ENCODE measurements at places on chromosomes 7 and 10. TPM values are rescaled to one million over a fixed set of nuclear protein-coding genes. Genes with fewer than 3 reads are reported as not detected.

Gene SORBS1
- 1,390 TPM for total RNA-seq

- no peak for DNase-seq
Observed at GRCh38 chr7:80087051-80087770, 47.4 kb upstream of the GNAI1 start.

Gene SFTPA1
- 0.83 TPM for total RNA-seq

DNA sequence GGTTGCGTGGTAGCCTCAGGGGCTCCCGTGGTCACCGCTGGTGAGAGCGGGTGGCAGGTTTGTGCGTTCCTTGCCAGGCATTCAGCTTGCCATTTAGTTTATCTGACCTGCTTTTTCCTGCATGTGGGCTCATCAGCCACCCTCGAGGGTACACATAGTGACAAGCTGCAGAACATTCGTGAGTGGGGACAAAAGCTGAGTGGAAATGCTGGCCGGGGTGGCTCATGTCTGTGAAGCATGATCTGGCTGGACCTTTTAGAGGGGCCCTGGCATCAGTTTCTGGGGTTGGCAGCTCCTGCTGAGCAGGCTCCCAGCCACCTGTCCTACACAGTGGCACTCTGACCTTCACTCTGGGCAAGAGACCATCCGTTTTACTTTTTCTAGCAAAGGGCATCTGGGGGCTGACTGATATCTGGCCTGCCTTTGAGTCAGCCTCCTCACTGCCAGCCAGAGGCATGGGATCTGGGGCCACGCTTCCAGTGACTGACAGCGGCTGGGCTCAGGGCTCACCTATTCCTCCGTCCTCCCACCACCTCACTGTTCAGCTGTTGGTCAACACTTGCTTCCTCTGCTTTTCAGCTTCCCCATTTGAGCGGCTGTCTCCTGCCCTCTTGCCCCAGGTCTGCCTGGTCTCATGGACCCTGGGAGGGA is 75.0 kb downstream of the LANCL2 start:
- DNase-seq = no peak

Gene LRRC18
- total RNA-seq = not detected

Gene RET
- total RNA-seq = 1.3 TPM

Measured in posterior vena cava (tissue), 2 donors.